ENCODE measurements at places on chromosomes 3 and 15. TPM values are rescaled to one million over a fixed set of nuclear protein-coding genes. Genes with fewer than 3 reads are reported as not detected.

WWTR1 gene
- total RNA-seq: 73.5 TPM

BCL2A1 gene
- not detected for total RNA-seq

ANKRD63 gene
- not detected for total RNA-seq

IL17RD gene
- total RNA-seq: 7.9 TPM

STAC gene
- 17.6 TPM for total RNA-seq

ZMYND10 gene
- total RNA-seq: 8.7 TPM

CCR3 gene
- 3.1 TPM for total RNA-seq

CCR2 gene
- total RNA-seq: not detected

- DNase-seq: no peak
Measured at GRCh38 chr15:74333093-74333492, 34.4 kb downstream of the CYP11A1 start.

- no peak for DNase-seq
Measured at GRCh38 chr15:96858694-96859093, 528.2 kb downstream of the NR2F2 start.

DNA sequence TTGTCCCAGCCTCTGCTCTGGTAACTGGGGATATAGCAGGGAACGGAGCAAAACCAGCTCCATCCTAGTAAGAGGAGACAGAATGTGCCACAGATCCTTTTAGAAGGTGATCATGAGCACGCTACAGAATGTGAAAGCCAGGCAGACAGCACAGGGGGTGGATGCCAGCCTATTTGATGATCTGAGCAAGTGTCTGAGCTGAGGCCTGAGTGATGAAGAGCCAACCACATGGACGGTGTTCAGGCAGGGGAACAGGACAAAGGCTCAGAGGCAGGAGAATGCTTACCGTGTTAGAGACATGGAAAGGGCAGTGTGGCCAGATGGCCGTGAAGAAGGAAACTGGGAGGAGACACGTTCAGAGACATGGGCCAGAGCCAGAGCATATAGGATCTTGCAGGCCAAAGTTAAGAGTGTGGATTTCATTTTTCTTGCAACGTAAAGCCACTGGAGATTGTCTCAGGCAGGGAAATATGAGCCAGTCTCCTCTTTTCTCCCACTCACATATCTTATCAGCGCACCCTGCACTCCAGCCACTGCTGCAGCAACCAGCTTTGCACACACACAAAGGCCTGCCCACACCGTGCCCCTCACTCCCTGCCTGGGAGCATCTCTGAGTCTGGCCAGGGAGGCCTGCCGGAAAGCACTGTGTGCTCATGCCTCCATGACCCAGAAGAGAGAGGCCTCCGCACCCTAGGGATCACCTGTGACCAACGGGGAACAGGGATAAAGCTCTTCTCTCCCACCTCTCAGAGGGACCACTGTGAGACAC, 20.1 kb downstream of the RAB43 start:
- no peak for DNase-seq

DNA sequence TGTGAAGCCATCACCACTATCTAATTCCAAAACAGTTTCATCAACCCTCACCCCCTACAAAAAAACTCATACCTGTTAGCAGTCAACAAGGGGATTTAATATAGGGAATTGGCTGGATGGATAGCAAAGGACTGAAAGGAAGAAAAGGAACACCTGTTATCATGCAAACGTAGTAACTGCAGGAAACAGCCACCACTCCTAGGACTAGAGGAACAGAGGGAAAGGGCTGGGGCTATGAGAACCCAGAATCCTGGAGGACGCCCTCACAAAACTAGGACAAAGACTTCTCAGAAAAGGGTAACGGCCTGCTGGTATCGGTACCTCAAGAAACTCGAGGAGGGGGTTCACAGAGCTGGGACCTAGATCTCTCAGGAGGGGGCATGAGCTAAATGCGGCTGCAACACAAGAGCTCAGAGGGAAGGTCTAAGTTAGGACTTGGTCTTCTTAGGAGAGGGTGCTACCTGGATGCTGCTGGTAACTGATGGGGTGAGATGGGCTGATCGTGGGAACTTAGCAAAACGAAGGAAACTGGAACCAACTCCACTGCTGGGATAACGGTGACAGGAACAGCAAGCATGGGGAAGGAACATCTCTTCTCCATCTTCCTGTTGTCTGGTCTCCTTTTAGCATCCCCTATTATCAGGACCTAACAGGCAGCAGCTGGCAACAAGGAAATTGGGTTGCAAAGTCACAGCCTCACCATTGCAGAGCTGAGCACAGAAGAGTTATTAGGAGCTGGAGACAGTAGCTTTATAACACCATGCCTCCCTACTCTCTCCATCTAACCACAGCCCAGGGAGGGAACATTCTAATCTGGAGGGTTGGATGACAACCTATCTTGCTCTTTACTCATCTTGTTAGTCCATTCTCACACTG, 147.7 kb downstream of the UACA start:
- no peak for DNase-seq

GRCh38 chr3:45798034-45798433, 1.7 kb upstream of the SLC6A20 start:
- DNase-seq: no peak

- DNase-seq: no peak
Measured at GRCh38 chr15:49148727-49149126, 6.7 kb downstream of the COPS2 start.

GRCh38 chr3:71356265-71356664, 227.3 kb downstream of the FOXP1 start:
- no peak for DNase-seq

- peak; percentile 84 for DNase-seq
Measured at GRCh38 chr3:111874177-111874820, 15.2 kb downstream of the PHLDB2 start.

DNA sequence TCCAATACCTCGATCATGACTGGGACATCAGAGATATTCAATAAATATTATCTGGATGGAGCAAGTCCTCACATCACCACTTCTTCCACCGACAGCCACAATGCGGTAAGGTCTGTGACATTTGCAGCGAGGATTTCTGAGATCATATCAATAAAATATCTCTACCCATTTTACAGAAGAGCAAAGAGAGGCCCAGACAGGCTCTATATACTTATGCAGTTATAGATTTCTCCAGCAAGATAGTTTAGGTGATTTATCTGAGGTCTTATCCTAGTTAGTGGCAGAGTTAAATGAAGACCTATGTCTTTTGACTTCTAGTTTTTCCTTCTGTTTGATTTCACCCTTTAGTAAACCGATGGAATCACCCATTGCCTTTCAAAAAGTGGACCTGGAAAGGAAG, 81.6 kb downstream of the TNIK start:
- no peak for DNase-seq

GRCh38 chr3:89973156-89973555, 865.7 kb downstream of the EPHA3 start:
- no peak for DNase-seq

- peak; percentile 89 for DNase-seq
Measured at GRCh38 chr3:8499181-8499611, 2.4 kb upstream of the LMCD1 start.

DNA sequence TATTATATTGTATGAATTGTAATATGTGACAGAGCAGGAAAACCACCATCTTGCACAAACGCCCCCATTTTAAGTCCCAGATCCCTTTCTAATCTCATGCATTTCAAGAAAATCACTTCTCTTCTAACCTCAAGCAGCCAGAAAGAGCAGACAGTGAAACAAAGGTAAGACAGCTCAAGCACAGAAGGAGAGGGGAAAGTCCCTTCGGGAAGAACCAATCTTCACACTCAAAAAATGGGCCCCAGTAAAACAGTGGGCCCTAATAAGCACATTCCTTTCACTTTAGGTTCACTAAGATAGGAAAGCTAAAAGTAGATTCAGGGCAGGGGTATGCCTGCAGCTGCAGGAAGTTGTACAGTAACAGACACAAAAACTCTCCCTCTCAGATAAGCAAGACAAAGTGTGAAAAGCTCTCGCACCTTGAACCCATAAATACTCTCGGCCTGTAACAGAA, 1268.7 kb downstream of the SI start:
- no peak for DNase-seq

GRCh38 chr15:33310481-33311311, at the start of gene RYR3:
TSS of gene RYR3 (plus strand) at chr15:33310967. CDS start at chr15:33311046, 79 bp downstream.
- no peak for DNase-seq

DNA sequence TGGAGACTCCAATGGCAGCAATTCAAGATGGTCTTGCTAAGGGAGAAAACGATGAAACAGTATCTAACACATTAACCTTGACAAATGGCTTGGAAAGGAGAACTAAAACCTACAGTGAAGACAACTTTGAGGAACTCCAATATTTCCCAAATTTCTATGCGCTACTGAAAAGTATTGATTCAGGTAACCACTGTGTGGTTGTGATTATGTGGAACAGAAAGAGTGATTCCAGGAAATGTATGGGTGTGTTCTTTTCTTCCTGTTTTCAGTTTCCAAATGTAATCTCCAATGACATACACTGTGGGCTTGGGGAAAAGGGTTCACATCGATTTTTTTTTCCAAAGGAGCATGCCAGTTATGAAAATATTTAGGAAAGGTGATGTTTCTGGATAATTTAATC, 10.9 kb downstream of the SCG3 start:
- DNase-seq: no peak

DNA sequence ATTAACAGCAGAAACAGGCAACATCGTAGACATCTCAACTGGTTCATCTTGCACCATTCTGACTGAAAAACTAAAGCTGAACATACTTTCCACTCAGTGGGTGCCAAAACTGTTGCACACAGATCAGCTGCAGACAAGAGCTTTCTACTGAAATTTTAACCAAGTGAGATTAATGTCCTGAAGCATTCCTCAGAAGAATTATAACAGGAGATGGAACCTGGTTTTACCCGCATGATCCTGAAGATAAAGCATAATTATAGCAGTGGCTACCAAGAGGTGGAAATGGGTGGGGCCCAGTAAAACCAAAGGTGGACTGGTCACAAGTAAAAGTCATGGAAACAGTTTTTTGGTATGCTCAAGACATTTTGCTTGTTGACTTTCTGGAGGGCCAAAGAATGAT, 858.8 kb downstream of the FHIT start:
- DNase-seq: no peak

- no peak for DNase-seq
Measured at GRCh38 chr15:94930960-94931359, 699.6 kb downstream of the MCTP2 start.

DNA sequence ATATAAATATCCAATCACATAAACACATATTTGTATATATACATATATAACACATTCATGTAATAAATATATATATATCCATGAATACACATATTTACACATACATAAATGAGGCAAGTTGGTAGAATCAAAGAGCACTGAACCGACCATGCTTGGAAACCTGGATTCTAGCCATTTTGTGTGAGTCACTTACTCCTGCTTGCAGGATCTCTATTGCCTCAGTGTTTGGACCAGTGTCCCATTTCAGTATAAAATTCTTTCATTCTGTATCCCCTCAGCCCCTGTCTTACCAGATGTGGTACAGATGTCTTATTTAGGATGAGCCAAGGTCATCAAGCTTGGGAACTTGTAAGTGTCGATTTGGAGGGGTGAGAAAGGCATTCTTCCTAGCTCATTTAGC, 391.4 kb upstream of the FRG2C start:
- DNase-seq: no peak

- DNase-seq: no peak
Measured at GRCh38 chr3:17360991-17361390, 381.4 kb downstream of the TBC1D5 start.

GRCh38 chr15:83733206-83733605, 79.3 kb downstream of the ADAMTSL3 start:
- DNase-seq: peak; percentile 69

DNA sequence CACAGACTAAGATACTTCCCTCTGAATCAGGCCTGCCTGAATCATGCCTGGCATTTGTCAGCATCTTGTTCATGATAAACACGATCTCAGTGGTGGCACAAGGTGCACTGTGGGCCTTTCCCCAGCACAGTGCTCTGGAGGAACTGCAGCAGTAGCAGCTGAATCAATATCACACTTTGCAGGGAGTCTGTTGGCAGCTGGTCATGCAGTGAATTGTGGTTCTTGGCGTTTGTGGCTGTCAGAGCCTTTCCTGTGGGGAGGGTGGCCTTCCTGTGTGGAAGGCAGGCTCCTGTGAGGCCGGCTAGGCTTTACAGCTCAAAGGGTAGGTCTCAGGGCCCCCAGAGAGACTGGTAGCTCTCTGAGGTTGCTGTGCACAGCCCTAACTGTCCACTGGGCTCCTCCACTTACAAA, 54.4 kb upstream of the TLE3 start:
- no peak for DNase-seq

GRCh38 chr3:46860810-46861604, 2.2 kb downstream of the MYL3 start:
- no peak for DNase-seq

DNA sequence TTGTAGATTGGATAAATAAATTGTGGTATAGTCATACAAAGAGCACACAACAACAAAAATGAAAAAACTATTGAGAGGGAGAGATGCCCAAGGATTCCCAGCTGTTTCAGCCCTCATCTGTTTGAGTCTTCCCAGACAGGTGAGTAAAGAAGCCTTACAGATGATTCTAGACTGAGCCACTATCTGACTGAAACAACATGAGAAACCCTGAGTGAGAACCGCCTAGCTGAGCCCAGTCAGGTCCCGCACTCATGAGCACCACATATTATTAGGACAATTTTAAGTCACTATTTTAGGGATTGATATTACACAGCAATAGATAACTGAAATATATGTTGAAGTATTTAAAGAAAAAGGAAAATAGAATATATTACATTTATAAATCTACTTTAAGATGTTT, 19.0 kb downstream of the POPDC2 start:
- DNase-seq: no peak

DNA sequence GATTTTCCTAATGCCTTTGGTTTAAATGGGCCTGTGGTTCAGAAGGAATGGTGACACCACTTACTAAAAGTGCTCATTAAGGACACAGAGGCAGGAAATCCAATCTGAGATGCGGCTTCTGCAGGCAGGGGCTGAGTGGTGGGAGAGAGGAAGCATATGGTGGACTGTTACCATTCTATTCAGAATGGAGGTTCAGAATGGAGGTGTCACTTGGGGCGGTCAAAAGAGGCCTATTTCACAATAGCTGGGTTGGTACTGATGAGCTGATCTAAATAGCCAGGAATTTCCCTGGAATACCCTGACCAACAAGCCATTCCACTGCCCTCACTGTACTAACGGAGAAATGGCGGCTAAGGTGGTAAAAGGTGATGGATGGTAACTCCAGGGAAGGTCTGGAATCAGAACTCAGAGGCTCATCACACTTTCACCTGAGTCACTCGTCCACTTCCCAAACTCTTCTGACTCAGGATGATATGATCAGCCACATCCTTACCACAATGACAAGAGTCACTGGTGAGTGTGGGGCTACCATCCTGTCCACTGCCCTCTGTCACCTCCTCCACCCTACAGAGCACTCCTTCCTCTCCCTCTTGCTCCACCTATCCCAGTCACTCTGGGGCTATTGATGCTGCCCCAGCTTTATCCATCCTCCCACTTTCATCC, 15.7 kb downstream of the RFT1 start:
- DNase-seq: no peak

GRCh38 chr3:196414469-196414868, 17.8 kb downstream of the UBXN7 start:
- DNase-seq: no peak

- peak; percentile 60 for DNase-seq
Measured at GRCh38 chr15:38252481-38253350, at the start of gene SPRED1. TSS of gene SPRED1 (plus strand) at chr15:38252836. CDS start at chr15:38253186, 350 bp downstream.

- no peak for DNase-seq
Measured at GRCh38 chr3:133113526-133113925, 75.3 kb downstream of the TMEM108 start.
